Thyroid gland (tissue), 4 donors: ENCODE measurements at places on chromosomes 13 and 19. TPM values are rescaled to one million over a fixed set of nuclear protein-coding genes. Genes with fewer than 3 reads are reported as not detected.
A peak's percentile ranks its signal among the peaks of the same experiment; 100 is the strongest.

GRCh38 chr13:34466301-34466700 is 475.8 kb upstream of the NBEA start:
- H3K36me3 ChIP-seq, result no peaks in the 10 kb centered on the region
- no peak for DNase-seq
- H3K27me3 ChIP-seq, result no peaks in the 10 kb centered on the region
- peaks cover 10% of the 10 kb centered on the region for H3K4me1 ChIP-seq
- no peak overlapping the region for H3K4me3 ChIP-seq

DNA sequence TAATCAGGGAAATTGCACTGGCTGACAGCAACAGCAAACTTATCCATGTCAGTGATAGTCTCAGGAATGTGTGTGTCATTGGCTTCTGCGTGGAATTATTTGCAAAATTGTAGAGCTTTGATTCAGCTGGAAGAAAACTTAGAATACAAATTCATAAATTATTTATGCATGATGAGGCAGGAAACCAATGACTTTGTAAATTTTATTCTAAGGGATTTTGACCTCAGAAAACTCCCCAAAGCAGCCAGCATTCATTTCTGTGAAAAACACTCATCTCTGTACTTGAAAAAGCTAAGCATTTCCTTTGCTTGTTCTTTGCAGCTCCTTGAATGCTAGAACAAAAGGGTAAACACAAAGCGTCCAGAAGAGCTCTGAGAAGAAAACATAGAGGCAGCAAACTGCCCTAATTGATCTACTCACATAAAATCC is 162.4 kb downstream of the DCT start:
- H3K27me3 ChIP-seq, result no peaks in the 10 kb centered on the region
- no peaks in the 10 kb centered on the region for H3K4me1 ChIP-seq
- peak overlapping the region; percentile 31 for H3K27ac ChIP-seq
- H3K36me3 ChIP-seq, result no peaks in the 10 kb centered on the region

DNA sequence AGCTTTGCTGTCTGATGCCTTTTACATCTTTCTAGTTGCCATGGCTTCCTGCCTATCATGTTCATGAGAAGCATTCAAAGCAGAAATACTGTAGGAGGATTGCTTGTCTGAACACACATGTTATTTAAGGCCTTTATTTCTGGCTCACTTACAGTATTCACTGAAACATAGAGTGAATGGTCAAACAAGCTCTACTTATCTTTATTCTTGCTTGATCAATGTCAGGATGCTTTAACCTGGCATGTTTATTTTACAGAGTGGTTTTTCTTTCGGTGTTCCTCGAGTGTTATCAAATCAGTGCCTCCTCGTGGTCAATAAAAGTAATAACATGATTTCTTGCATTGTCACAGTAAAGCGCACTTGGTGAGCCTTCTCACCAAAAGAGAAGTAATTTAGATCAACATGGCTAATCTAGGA is 73.5 kb upstream of the PCDH17 start:
- no peaks in the 10 kb centered on the region for H3K4me1 ChIP-seq
- no peaks in the 10 kb centered on the region for H3K27me3 ChIP-seq
- H3K27ac ChIP-seq, result no peak overlapping the region
- no peak overlapping the region for H3K4me3 ChIP-seq
- no peaks in the 10 kb centered on the region for H3K36me3 ChIP-seq

- no peak overlapping the region for H3K4me3 ChIP-seq
- H3K4me1 ChIP-seq, result no peaks in the 10 kb centered on the region
- no peak overlapping the region for H3K27ac ChIP-seq
- no peak for DNase-seq
Observed at GRCh38 chr13:32501064-32501463, 37.5 kb downstream of the N4BP2L2 start.

- no peak overlapping the region for H3K27ac ChIP-seq
- no peak overlapping the region for H3K4me3 ChIP-seq
- H3K27me3 ChIP-seq, result no peaks in the 10 kb centered on the region
- DNase-seq, result no peak
- H3K4me1 ChIP-seq, result peaks cover 14% of the 10 kb centered on the region
- H3K36me3 ChIP-seq, result no peaks in the 10 kb centered on the region
Observed at GRCh38 chr13:33252135-33252534, 33.4 kb downstream of the STARD13 start.

CFAP97D2 gene
- not detected for total RNA-seq

NKPD1 gene
- total RNA-seq, result 0.56 TPM

NTF4 gene
- total RNA-seq, result not detected

GGACT gene
- 1.9 TPM for total RNA-seq
